ENCODE measurements at places on chromosomes 6 and 20.
A peak's percentile ranks its signal among the peaks of the same experiment; 100 is the strongest.

- no peak overlapping the region for H3K4me3 ChIP-seq
- peaks cover 43% of the 10 kb centered on the region for H3K36me3 ChIP-seq
- H3K4me1 ChIP-seq: no peaks in the 10 kb centered on the region
- no peak overlapping the region for H3K27ac ChIP-seq
- DNase-seq: no peak
- H3K27me3 ChIP-seq: no peaks in the 10 kb centered on the region
These were observed 36.6 kb upstream of the VAPB start for GRCh38 chr20:58352468-58352867.

GRCh38 chr20:38321959-38322598 lies 18.1 kb downstream of the BPI start:
- no peaks in the 10 kb centered on the region for H3K36me3 ChIP-seq
- no peaks in the 10 kb centered on the region for H3K4me1 ChIP-seq
- no peak for DNase-seq
- no peak overlapping the region for H3K27ac ChIP-seq
- H3K4me3 ChIP-seq: no peak overlapping the region

DNA sequence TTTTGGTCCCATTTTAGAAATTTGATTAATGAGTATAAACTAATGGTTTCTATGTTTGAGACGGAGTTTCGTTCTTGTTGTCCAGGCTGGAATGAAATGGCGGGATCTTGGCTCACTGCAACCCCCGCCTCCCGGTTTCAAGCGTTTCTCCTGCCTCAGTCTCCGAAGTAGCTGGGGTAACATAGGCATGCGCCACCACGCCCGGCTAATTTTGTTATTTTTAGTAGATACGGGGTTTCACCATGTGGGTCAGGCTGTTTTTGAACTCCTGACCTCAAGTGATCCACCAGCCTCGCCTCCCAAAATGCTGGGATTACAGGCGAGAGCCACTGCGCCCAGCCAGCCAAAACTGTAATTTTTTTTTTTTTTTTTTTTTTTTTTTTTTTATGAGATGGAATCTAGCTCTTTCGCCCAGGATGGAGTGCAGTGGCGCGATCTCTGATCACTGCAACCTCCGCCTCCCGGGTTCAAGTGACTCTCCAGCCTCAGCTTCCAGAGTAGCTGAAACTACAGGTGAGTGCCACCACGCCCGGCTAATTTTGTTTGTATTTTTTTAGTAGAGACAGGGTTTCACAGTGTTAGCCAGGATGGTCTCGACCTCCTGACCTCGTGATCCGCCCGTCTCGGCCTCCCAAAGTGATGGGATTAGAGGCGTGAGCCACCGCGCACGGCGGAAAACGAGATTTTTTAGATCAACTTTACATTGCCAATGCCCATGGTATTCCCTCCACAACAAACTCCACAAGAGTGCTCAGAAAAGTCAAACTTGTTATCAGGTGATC lies 127.8 kb downstream of the HFE start:
- peak overlapping the region; percentile 78 for H3K27ac ChIP-seq
- peaks cover 11% of the 10 kb centered on the region for H3K4me1 ChIP-seq
- no peaks in the 10 kb centered on the region for H3K36me3 ChIP-seq
- H3K4me3 ChIP-seq: peak overlapping the region; percentile 55
- no peak for DNase-seq
- H3K27me3 ChIP-seq: no peaks in the 10 kb centered on the region

- peaks cover 19% of the 10 kb centered on the region for H3K27me3 ChIP-seq
- no peak for DNase-seq
- no peaks in the 10 kb centered on the region for H3K36me3 ChIP-seq
These were observed 761 bp upstream of the NR2E1 start for GRCh38 chr6:108164815-108165706.

GRCh38 chr6:30570740-30571074 lies 535 bp upstream of the ABCF1 start:
- H3K36me3 ChIP-seq: no peaks in the 10 kb centered on the region
- DNase-seq: no peak
- peak overlapping the region; percentile 89 for H3K27ac ChIP-seq
